ENCODE measurements at places on chromosomes 3 and 15. TPM values are rescaled to one million over a fixed set of nuclear protein-coding genes. Genes with fewer than 3 reads are reported as not detected.

GRCh38 chr3:156682501-156682900 is 8.1 kb downstream of the TIPARP start:
- DNase-seq: no peak

GRCh38 chr3:194246709-194247349 is 104.3 kb downstream of the CPN2 start:
- DNase-seq: no peak

DNA sequence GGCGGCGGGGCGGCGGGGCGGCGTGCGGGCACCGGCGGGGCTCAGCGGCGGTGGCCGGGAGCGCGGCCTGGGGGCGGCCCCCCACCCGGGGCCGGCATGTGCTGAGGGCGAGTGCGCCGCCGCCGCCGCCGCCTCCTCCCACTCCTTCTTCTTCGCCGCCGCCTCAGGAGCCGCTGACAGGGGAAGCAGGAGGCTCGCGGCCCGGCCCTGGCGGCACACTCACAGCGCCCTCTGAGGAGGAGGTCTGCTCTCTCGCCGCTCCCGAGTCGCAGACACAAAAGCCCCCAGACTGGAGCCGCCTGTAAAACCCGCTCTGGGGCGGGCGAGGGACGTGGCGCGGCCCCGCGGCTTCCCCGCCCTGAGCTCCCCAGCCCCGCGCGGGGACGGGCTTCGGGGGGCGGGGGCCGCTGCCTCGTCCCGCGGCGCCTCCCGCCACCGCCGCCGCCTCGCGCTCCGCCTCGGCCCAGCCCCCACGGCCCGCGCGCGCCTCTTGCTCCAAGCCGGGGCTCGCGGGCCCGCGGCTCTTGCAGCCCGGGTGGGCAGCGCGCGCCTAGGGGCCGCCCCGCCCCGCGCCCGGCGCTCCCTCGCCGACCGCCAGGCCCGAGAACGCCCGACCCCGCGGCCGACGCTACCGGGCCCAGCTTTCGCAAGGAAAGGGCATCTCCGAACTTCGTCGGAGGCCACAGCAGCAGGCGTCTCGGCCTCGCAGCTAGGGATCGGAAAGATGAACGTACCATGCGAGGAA is at the start of gene PYGO1:
TSS of gene PYGO1 (minus strand) at position 276 of the 745 bp plus-strand sequence. CDS start 462 bp downstream, outside the sequence.
- DNase-seq: no peak

DNA sequence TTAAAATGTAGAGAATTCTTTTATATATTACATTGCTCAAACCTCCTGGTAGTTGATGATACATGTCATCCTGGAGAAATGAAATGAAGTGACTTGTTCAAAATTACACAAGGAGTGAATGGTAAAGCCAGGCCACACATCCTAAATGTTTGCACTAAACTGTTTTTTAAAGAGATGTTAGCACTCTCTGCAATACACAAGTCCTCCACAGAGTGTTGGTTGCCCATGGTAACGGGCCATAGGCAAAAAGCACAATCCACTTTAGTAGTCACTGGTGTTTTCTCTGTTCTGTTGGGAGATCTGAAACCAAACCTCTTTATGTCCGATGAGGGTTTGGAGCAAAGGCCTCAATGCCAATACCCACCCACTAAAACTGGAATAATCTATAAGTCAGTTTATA is 907.4 kb downstream of the NTRK3 start:
- no peak for DNase-seq

DNA sequence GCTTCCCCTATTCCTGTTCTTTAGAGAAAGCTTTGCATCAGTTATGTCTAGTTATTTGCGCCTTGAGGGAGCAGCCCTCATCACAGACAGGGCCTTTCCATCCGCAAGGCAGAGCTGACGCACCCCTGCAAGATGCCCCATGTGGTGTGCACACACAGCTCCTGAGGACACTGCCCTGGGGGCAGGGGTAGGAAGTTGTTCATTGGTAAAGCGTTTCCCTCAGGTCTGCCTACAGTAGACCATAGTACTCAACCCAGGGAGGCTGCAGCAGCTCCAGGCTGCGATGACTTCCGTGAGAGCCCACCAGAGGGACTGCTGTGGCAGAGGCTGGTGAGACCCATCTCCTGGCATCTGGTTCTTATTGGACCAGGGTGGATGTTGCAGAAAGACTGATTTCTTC is 55.1 kb upstream of the PLXNA1 start:
- no peak for DNase-seq

DNA sequence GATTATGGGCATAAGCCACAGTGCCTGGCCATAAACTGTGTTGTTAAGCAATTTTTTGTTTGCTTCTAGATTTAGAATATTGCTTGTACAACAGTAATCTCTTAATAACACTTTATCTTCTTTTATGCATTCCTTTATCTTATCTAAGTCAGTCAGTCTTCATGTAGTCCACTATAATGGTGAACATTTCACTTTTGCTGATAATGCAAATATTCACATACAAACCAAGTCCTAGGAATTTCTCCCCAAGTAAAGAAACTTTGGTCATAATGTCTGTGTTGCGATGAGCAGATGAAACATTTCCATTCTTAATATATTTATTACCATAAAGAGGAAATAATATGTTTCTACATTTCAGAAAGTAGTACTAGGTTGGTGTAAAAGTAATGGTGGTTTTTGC is 765.8 kb upstream of the ARRDC4 start:
- no peak for DNase-seq

DNA sequence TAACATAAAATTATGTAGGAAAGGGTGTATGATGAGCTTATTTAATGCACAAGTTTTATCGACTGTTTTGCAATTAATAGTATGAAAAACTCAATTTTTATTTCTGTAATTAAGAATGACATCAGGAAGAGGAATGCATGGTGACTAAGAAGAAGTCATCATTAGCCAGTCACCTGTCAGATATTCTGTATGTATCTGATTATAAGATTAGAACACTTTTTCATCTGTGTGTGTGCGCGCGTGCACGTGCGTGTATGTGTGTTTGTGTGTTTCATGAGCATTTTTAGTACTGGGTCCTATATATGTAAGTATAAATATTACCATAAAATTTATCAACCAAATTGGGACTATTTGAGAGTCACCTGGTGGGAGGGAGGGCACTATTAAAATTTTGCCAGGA is 5.0 kb upstream of the ABHD2 start:
- no peak for DNase-seq

GRCh38 chr3:52198643-52199608 is 966 bp downstream of the ALAS1 start:
- no peak for DNase-seq

XYLB gene
- 1.9 TPM for total RNA-seq

DNA sequence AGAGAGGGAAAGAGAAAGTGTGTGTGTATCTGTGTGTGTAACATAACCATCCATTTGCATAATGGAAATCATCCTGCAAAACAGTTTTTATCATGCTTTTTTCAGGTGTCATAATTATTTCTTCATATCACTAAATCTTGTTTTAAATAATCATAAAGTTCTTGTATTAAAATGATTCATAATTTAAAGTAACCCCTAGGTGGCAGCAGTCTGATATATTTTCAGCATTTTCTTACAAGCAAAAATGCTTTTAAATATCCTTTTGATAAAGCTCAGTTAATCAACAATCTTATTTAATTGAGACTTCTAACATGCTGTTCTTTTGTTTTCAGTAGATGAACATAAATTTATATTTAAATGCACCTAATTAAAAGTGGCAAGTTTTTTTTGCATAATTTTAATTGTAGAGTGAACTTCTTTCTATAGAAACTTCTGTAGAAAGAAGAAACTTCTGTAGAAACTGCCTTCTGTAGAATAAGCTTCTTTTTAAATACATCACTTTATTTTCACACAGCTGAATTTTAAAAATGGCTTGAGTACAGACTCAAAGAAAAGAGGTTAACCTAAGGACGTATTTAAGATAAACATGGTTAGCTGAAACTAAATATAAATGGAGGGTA is 72.5 kb downstream of the OPA1 start:
- DNase-seq: peak; percentile 5

DNA sequence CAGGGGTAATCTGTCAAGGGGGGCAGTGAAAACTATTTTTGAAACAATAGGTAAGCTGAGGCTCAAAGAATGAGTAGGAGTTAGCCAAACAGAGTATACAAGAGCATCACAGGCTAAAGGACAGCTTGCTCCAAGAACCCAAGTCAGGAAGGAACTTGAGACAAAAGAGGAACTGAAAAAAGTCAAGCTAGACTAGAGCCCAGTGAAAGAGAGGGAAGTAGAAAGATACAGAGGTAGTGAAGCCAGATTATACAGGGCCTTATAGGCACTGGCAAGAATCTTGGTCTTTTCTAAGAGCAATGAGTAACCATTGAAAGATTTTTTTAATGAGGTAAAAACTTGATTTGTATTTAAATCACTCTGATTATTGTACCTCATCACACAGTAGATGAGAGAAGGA is 69.9 kb downstream of the FILIP1L start:
- no peak for DNase-seq

DNA sequence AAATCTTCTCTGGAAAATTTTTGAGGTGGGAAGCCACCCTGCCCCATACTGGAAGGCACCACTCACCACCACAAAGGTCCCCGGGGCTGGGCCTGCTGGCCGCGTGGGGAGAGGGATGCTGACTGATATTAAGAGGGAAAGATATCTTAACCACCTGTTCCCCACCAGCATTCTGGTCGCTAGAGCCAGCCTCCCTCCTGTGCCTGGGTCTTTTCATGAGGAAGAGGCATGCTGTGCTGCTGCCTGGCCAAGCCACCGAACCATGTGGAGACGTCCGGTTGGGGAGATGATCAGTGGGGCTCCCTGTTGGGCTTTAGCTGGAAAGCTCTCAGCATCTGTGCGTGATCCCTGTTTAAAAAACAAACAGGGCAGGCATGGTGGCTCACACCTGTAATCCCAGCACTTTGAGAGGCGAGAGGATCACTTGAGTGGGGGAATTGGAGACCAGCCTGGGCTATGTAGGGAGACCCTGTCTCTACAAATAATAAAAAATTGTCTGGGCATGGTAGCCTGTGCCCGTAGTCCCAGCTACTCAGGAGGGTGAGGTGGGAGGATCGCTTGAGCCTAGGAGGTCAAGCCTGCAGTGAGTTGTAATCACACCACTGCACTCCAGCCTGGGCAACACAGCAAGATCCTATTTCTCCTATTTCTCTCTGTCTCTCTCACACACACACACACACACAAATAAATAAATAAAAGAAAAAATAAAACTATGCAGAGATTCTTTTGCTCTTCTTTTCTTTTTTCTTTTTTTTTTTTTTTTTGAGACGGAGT is 1.0 kb downstream of the KLHL18 start:
- DNase-seq: no peak

NR2F2 gene
- total RNA-seq: 22.9 TPM

- DNase-seq: no peak
Measured at GRCh38 chr3:156892701-156893100, 66.5 kb downstream of the LEKR1 start.

DNA sequence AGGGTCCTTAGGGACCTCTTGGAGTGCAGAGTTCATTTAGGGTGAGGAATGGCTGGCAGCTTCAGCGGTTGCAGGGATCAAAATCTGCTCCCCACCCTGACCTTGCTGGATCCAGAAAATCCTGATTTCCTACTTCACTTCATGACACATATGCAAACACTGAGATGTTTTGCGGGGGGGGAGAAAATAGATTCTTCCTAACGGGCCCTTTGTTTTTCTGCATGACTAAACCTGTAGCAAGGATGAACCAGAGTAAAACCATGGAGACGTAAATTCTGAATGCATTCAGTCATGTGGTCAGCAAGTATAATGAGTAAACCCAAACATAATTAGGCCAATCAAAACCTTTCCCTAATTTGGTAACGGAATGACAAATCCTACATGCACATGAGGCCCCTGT is 20.0 kb upstream of the RBP1 start:
- DNase-seq: peak; percentile 83

GRCh38 chr3:71361334-71361890 is 222.1 kb downstream of the FOXP1 start:
- DNase-seq: no peak

DNA sequence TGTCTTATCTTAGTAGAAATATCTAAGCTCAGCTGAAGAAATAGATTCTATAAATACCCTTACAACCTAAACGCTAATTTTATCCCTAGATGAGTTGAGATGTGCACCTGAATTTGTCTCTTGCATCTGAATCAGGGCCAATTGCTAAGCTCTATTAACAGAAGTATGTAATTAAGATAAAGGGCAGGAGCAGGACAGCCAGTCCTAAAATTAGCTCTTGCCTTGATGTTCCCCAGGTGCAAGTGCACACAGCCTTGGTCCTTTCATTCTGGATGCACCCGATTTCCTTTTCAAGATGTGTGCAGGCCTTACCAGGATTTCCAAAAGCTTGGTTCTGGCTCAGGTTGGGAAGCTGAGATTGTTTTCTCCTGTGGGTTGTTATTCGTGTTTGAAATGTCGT is 52.4 kb downstream of the MAGI1 start:
- DNase-seq: no peak

USP50 gene
- 0.41 TPM for total RNA-seq

- DNase-seq: no peak
Measured at GRCh38 chr3:65433480-65433879, 605.2 kb downstream of the MAGI1 start.

AMT gene
- 4.9 TPM for total RNA-seq

DNA sequence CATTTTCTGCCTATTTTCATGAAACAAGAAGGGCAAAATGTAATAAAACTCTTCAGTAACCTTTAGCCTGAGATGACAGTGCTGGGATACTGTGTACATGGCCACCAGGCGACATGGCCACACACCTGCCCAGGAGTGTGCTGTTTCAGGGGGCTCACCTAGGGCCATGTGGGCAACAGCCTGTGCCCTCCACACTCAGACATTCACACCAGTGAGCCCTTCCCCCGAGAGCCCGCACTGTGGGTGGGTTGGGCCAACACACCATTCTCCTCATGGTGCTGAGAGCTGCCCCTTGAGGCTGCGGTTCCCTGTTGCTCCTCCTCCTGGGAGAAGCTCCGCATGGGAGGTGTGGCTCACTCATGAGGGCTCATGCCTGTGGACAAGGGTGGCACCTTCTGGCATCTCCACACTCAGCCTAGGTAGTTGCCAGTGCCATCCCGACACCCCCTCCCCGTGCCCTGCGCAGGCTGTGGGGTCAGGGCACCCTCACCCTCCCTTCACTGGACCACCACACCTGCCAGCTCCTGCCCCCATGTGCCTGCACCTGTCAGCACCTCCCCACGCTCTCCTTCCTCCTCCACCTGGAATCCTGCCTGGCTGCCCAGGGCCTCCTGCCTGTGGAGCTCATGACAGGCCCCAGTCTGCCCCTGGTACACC is 19.7 kb downstream of the OCA2 start:
- no peak for DNase-seq

STRIT1 gene
- total RNA-seq: not detected

Data from kidney epithelial cell (primary cell).